ENCODE measurements at places on chromosomes 2 and 18. TPM values are rescaled to one million over a fixed set of nuclear protein-coding genes. Genes with fewer than 3 reads are reported as not detected.

MSTN gene
- total RNA-seq: 0.42 TPM

ASB18 gene
- not detected for total RNA-seq

TSPYL6 gene
- total RNA-seq: not detected

DNA sequence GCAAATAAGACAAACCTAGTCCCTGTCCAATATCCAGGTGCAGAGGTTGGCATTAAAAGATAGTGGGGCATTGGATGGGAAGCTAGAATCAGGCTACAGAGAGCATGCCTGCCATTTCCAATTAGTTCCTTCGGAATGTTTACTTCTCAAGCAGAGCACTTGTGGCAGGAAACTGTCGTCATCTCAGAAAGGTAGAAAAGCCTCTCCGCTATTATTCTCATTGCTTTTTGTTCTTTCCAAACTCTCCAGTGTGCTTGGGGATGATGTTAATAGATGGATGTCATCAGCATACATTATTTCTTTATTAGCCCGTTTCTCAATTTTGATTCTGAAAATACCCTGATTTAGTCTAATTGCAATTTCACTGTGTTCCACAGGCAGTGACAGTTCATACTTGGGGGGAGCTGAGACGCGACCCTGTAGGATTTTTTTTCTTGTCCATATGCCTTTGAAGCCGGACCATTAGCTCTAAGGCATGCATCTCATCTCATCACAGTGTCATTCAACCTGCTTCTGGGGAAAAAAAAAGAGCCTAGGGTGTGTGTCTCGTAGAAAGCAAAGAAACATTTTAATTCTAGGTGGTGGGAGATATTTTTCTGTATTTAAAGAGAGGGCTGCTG, 7.7 kb downstream of the ASB18 start:
- DNase-seq: no peak
